ENCODE measurements at places on chromosomes 4 and X.

- no peak for DNase-seq
These were observed 52.5 kb downstream of the SYNPO2 start for GRCh38 chr4:118941149-118941548.

DNA sequence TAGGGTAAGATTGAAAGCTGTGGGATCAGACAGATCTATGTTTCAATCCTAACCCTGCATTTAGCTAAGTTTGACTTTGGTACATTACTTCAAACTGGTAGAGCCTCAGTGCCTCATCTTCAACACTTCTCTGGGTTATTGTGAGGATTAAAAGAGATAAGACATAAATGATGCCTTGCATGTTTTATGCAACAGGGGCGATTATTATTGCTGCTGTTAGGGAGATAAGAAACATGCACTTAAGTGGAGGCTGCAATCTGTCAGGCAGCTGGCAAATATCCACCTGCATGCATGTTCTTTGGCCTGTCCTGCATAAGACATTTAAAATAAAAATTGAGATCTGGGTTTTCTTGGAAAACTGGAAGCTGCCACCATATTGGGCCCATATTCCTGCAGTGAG is 24.6 kb downstream of the UNC5C start:
- DNase-seq = no peak

GRCh38 chrX:110881971-110882370 is 86.4 kb upstream of the CHRDL1 start:
- DNase-seq = no peak

DNA sequence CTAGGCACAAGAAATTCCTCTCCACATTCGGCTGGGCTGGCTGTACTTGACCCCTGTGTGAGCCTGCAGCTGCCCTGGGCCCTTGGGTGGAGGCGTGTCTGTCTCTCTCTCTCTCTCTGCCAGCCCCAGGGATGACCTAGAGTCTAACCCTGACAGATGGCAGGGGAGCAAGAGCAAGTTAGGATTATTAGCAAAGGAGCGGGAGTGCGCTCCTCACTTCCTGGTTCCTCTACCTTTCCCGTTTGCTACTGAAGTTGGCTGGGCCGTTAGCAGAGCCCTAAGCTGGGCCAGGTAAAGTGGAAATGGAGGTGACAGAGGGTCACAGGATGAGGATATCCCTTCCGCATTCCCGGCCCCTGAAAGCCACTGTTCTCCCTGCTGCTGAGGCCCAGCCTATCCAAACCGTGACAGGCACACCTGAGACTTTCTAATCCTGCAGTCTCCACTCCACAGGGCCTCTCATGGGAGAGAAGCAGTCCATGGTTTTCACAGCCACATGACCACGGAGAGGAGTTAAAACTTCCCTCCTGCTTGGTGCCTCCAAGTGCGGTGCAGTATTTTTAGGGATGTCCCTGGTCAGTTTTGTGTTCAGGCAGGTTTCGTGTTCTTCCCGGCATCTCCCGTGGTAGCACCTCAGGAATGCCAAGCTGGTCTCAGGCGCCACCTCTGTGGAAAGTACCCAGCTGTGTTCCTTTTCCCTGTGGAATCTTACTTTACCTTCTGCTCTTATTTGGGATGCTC is 79.3 kb downstream of the CLDN22 start:
- no peak for DNase-seq

- DNase-seq = no peak
These were observed 54.9 kb downstream of the STOX2 start for GRCh38 chr4:183960046-183960420.

GRCh38 chr4:83498187-83498586 is 13.3 kb upstream of the ABRAXAS1 start:
- DNase-seq = no peak

DNA sequence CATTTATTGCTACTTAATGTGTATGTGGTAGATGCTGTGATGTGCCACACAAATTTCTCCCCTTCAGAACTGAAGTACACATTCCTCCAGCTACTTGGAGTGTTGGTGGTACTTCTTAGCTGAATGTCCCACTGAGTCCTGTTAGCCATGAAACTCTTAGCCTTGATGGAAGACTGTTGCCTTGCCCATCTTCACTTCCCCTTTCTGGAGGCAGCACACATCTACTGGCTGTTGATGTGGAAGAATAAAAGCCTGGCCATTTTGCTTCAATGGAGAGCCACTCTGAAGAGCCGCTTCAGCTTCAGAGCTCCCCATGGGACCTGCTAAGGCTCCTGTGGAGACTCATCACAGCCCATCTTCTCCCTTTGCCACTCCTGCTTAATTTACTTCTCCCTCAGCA is 157.7 kb upstream of the PITX2 start:
- peak; percentile 7 for DNase-seq

DNA sequence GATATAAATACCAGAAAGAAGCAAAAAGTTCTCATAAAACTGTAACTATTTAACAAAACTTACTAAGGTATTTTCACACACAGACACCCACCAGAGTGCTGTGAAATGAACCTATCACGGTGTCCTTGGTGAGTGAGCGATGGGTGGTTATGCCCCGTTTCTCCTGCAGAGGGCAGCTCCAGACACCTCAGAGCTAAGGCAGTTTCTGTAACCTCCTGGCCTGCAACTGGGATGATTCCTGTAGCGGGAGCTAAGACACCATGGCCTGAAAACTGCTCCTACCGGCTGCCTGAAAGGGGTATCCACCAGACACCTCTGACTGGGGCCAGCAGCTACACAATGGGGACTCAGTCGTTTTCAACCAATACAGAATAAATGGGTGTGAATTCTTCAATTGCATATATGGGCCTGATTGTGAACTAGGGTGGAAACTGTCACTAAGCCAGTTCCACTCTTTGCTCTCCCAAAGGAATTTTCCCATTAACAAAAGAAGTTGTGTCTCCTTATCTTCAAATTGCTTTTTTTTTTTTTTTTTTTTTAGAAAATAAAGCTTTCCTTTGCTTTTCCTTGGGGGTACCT is 2375.8 kb upstream of the TENM3 start:
- DNase-seq = peak; percentile 46

- DNase-seq = no peak
These were observed 905 bp upstream of the GALNTL6 start for GRCh38 chr4:171812333-171812664.

GRCh38 chrX:39755143-39756032 is 342.4 kb downstream of the BCOR start:
- peak; percentile 79 for DNase-seq

- no peak for DNase-seq
These were observed 21.9 kb upstream of the ZNF81 start for GRCh38 chrX:47814851-47815250.

- DNase-seq = no peak
These were observed 99.1 kb upstream of the ENPP6 start for GRCh38 chr4:184316821-184317220.

GRCh38 chr4:88523325-88524129 is at the start of gene PYURF:
PYURF (minus strand) TSS chr4:88523776; CDS start chr4:88523700, 76 bp downstream.
- DNase-seq = peak; percentile 97

DNA sequence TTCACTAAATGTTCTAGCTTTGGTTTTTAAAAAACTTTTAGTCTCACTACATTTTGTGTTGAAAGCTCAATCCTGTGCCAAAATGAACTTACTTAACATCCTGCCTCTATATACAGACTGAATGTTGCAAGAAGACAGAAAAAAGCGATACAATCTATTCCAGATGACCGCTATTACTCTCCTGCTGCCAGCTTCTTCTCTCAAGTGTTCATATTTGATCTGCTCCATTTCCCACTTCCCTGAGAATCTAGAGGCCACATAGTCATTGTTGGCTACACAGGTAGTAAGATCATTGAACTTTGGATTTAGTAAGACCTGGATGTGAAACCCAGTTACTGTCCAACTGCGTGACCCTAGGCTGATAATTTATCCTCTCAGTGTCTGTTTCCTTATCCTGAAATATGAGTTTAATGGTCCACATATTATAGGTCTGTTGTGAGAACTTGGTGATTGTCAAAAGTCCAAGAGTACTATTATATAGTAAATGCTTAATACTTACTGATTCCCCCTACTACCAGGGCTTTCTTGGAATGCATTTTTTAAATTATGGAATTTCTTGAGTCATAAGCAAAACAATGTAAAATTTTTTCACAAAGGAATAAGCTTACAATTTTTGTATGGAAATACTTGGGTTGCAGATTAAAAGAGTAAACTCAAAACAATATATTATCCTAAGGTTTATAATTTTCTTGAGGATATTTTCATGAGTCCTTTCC is 976.8 kb upstream of the ADGRL3 start:
- no peak for DNase-seq

DNA sequence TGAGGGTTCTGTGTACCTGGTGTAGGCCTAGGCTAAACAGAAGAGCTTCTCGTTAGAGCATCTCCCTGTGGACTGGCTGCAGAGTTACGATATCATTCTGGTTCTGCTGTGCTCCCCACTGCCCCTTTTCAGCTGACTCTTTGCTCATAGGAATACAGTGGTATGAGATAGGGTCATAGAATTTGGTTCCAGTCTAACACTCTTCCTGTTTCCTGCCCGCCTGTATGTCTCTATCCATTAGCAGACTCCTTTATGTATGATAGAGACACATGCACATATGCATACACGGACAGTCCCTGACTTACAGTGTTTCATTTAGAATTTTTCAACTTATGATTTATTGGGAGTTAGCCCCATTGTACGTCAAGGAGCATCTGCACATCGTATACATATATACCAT is 15.3 kb downstream of the RNF4 start:
- no peak for DNase-seq

DNA sequence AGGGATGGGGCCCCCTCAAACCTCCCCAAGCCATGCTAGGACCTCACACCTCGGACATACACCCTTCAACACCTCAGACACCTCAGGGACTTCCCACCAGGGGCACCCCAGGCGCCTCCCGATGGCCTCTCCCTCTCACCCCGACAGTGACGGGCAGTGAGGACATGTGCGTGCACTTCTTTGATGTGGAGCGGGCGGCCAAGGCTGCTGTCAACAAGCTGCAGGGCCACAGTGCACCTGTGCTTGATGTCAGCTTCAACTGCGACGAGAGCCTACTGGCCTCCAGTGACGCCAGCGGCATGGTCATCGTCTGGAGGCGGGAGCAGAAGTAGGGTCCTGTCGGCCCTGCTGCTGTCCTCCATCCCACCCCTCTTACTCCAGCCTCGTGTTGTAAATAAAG is 7.4 kb downstream of the WDR13 start:
- DNase-seq = no peak

DNA sequence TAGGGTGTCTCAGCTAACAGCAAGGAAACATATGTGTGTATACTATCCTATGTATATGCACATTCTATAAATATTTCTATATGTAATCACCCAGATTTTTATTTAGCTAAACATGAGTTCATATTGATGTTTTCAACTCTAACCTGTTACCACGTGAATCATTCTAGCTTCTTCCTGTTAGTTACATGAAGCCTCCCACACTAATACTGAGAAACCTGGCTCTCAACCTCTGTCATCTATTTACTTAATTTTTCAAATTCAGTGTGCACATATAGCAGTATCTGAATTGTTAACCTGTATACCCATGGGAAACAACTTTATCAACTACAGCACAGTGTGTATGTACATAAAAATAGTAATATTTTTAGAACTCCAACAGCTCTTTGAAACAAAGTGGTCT is 57.3 kb downstream of the KLF8 start:
- no peak for DNase-seq

DNA sequence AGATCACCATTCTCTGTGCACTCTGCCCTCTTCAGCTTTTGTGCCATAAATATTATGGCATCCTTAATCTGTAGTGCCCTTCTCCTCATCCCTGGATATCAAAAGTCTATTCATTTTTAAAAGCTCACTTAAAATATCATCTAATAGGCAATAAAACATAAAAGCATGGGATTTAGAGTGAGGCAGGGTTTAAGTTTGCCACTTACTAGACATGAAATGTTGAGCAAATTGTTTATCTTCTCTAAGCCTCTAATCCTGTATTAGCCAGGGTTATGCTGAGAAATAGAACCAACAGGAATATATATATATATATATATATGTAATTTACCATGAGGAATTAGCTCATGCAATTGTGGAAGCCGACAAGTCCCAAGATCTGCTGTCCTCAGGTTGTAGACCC is 472.4 kb upstream of the HS3ST1 start:
- no peak for DNase-seq

DNA sequence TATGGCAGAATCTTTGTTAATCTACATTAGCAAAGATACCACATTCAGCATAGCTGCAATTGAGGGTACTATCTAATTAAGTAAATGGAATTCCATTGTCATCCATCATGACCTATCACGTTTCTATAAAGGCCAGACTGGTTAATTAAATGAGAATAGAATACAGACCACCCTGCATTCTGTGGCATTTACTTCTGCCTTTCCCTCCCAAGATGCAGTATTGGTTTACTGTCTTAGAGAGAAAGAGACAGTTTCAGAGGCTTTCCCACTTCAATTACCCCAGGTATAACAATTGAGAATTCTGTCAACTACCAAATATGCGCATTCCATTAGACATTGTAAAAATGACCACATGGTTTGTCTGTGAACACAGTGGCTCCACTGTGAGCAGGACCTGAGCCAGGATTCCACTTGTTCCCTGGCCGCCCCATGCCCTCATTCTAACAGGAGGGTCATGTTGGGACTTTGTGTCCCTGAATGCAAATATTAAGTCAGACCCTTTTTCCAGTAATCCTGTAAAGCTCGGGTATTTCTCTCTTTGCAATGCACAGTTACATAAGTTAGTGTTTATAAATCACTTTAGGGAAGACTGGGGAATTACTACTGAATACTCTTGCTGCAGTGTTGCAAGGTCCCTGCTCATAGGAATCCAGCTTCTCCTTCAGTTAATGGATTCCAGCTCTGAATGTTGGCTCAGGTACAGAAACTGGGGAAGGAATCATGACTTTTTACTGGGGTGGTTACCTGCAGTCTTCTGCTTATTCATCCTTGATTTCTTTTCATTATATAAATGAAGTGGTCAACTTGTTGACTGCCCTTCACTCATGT is 261.0 kb downstream of the PDGFC start:
- DNase-seq = no peak

DNA sequence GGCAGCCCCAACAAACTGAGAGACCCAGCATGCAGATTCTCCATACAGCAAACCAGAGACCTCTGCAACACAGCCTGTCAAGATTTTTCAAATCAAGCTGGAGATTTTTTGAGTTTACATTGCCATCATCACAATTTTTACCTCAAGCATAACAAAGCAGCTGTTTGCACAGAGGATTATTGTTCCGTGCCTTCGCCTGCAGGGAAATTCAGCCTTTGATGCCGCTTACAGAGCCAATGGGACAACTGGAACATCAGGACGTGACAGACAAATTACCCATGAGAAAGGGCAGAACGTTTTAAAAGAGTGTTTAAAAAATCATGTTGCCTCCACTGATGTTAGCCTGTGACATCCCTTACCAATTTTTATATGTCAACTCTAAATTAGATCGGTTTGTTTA is 363.7 kb downstream of the FBXW7 start:
- no peak for DNase-seq

GRCh38 chr4:47786958-47787370 is 50.9 kb downstream of the CORIN start:
- DNase-seq = no peak

- DNase-seq = no peak
These were observed 12.5 kb upstream of the MAB21L2 start for GRCh38 chr4:150569384-150569987.

Data from suppressor macrophage treated with lipopolysaccharide for 1 hour (primary cell).